ENCODE measurements at places on chromosomes 2 and 18.
A peak's percentile ranks its signal among the peaks of the same experiment; 100 is the strongest.

- DNase-seq, result no peak
These were observed 45.3 kb downstream of the SCTR start for GRCh38 chr2:119478978-119479295.

DNA sequence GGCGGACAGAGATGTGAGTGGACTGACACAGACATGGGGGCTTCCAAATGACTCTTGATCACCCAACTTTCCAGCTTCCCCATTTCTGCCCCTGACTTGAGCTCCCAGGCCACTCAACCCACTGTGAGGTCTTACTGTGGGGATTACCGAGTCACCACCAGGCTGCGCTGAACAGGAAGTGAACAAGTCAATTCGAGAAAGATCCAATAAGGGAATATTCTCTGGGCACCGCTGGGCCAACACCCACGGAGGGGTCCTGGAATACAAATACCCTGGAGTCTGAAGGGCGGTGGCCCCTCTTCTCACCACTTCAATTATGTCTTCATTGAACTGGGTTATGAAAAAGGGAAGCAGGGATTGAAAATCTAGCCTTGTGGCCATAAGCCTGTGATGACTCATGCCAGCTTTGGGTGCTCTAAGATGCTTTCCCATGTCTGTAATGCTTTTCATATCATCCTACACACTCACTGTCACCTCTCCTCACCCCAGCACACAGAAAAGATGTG, 37.7 kb downstream of the BCL11A start:
- peak; percentile 95 for DNase-seq

GRCh38 chr2:158753641-158754611, 41.2 kb upstream of the DAPL1 start:
- DNase-seq, result peak; percentile 86

DNA sequence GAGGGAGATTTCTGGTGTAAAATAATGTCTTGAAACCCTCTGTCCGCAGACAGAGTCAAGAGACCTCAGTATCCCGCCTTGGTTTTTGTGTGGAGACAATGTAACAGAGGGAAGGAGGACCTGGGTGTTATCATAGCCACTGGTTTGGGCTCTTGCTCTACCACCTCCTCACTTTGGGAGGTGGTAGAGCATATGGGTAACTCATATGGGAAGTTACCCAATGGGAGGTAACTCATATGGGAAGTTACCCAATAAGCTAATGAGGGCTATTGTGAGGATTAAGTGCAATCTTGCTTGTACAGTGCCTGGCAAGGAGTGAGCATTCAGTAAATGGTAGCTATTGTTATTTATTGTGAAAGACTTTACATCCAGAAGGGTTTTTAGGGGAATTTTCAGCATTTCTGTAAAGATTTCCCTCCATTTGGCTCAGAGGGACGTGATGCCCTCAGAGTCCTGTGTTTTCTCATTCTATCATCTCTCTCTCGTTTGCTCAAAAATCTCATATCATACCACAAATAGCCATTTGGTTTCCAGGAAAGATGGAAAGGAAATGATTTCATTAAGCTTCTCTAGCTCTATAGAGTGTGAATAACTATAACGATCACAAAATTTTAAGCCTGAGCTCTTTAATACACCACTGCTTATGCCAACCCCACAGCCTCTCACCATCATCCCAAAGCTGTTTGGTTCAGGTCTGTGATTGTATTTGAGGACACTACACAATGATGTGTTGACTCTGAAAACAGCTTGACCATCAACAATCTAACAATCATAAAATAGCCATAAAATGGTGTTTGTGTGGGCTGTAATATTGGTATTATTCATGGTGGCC, 307.7 kb downstream of the STK39 start:
- no peak for DNase-seq

GRCh38 chr2:44942304-44943030, 965 bp downstream of the SIX3 start:
- no peak for DNase-seq

- peak; percentile 92 for DNase-seq
These were observed 1.1 kb upstream of the PGAP1 start for GRCh38 chr2:196927376-196928225.

- DNase-seq, result no peak
These were observed 25.3 kb downstream of the SFTPB start for GRCh38 chr2:85642725-85643124.

DNA sequence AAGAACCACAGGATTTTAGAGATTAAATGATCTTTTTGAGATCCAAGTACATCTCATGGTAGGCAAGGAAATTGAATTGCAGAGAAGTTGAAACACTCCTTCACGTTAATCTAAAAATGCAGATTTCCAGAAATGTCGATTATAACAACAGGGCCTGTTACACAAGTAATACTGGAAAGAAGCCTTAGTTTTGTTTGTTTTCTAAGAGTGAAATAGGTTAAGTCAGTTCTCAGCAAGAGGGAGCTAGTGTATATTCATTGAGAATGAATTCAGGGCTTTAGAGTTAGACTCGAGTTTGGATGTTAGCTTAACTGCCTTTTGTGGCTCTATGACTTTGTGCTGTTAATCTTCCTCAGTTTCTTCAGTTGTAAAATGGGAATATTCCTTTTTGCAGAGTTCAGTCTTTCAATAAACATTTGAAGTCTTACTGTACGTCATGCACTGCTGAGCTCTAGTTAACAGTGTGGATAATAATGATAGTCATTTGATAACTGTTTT, 926 bp downstream of the NDUFV2 start:
- DNase-seq, result peak; percentile 56

DNA sequence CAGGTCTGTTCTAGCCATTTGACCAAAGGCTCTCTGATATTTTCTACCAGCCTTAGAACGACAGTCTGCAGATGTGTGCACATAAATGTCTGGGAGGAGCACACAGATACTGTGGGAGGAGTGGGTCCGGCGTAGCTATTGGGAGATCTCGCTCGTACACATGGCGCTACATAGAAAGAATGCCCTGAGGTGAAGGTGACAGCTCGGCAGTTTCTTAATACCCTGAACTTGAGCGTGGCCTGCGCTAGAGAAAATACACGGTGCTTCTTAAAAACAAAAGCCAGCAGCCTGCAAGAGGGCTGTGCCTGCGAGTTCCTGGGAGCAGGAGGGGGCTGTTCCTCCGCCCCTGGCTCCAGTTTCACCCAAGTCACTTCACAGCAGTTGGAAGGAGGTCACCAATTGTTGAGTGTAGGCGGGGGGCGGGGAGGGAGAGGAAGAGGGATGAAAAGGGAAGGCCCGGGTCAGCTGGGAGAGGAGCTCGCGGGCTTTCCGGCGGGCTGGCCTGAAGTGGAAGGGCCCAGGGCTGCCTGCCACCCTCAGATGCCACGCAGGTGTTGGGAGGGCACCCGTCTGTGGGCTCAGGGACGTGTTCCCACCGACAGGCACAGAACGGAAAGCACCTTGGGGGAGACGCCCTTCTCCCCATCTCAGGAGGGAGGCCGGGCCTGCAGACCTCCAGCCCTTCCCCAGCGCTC, 124.7 kb upstream of the ZNF516 start:
- peak; percentile 82 for DNase-seq

DNA sequence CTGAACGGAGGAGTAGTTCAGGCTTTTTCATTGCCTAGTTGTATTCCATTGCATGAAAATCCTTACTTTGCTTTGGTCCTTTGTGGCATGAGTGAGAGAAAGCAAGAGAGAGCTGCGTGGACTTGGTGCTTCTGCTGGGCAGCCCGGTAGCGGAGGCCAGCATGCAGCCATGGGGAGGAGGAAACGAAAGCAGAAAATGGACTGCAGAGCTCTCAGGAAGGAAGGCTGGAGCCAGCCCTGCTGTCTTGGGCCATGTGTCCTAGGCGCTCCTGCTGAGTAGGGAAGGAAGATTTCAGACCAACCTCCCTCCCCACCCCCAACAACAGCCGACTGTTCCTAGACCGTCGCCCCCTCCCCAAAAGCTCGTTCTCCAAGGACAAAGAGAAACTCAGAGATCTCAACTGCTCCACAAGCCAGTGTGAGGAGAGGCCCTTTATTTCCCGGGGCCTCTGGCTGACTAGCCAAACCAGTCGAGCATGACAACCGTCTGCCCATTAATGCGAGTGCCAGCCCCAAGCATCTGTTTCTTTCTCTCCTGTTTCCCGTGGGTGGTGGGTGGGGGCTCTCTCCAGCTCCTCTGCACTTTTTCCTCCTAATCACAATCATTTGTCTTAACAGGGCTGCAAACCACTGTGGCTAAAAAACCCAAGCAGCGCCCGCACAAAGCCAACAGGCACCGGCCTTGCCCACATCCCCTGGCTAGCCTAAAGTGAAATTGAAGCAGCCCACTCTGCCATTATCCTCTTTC, 66.8 kb upstream of the FZD7 start:
- no peak for DNase-seq

- peak; percentile 79 for DNase-seq
These were observed 173.0 kb upstream of the REV1 start for GRCh38 chr2:99662761-99663341.

- peak; percentile 69 for DNase-seq
These were observed 87.0 kb downstream of the SPP2 start for GRCh38 chr2:234137400-234138014.

DNA sequence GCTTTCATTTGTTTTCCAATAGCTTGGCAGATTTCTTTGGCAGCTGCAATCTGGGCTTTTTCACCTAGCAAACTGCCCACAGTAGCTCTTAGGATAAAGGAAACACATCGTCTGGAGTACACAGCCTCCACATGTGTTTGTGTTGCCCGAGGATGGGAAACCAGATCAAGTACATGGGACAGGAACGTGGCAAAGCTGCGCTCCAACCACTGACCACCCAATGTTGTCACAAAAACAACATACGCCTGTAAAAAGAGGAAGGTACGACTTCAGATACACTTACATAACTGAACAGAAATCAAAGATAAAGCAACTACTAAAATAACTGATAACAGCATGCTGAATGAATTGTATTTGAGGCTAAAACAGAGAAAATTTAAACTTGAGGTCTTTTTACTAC, 15.5 kb downstream of the HEATR5B start:
- no peak for DNase-seq

DNA sequence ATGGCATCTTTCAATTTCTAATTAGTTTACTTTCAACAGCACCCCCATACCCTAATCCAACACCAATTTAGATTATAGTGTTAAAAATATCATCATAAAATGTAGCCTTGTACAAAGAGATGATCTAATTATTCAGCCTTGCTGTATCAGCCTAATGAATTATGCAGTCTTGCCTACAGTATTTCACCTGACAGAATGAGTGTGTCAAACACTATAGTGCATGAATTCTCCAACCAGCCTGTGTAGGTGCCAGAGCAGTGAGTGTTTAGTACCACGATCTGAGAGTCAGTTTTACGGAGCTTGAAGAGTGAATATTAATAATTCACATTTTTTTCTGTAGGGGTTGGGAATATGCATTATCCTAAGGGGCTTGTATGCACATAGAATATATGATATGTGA, 411.6 kb upstream of the SLC14A2 start:
- DNase-seq, result no peak

GRCh38 chr2:73156539-73157124, 43.9 kb upstream of the RAB11FIP5 start:
- peak; percentile 73 for DNase-seq

GRCh38 chr2:128302011-128302743, 16.5 kb downstream of the HS6ST1 start:
- no peak for DNase-seq

DNA sequence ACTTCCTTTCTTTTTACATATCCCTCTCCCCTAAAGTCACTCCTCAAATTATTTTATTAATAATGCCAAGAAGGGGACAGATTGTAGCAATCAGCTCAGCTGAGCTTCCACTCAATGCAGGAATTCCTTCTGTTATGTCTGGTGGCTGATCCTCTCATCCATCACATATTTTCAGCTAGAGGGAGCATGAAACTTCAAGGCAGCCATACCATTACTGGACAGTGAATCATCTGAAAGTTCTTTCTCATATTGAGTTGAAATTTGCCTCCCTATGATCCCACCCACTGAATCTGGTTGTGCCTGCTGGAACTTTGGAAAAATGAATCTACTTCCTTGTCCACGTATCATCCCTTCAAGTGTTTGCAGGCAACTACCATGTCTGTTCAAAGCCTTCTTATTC, 11.2 kb downstream of the ZNF385B start:
- DNase-seq, result peak; percentile 70

- peak; percentile 86 for DNase-seq
These were observed 252.6 kb upstream of the RASGRP3 start for GRCh38 chr2:33223856-33224255.

DNA sequence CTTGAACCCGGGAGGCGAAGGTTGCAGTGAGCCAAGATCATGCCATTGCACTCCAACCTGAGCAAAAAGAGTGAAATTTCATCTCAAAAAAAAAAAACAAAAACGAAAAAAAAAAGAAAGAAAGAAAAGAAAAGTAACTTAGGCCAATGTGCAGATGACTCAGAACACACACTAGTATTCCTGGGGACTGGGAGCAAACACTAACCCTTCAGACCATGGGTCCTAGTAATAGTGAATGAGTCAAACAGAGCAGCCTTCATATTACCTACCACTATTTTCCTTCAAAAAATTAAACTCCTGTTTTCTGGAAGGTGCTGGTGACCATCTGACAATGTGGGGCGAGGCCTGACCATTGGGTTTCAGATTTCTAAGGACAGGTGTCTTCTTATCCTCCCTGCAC, 253.4 kb downstream of the PIEZO2 start:
- no peak for DNase-seq

GRCh38 chr2:140998577-140998976, 1132.2 kb downstream of the LRP1B start:
- DNase-seq, result peak; percentile 40

GRCh38 chr2:54770211-54770610, 46.7 kb downstream of the EML6 start:
- DNase-seq, result no peak

DNA sequence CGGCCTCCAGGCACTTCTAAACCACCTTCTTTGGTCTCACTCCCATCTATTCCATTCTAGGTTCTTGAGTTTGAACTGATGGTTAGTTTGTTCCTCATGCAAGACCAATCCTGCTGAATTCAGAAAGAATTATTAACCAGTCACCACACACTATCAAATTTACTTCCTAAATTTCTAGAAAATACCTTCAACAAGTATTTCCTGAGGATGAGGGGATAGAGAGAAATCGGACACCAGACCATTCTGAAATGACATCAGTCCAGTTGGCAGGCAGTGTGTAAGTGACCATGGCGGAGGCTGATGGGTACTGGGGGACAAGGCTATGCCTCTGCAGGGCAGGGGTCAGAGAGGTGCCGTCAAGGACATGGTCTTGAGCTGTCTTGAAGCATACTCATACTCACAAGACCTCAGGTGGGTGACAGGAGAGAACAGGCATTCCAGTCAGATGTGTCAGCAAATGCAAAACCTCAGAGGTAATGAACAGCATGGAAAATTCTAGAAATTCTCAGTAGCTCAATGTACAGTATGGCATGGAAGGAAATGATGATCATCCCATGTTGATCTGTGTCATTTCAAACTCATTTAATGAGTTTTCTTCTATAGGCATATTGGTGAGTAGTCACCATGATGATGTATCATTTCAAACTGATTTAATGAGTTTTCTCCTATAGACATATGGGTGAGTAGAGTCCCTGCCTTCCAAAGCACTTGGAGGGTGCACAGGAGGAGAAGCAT, 119.6 kb downstream of the DDX1 start:
- DNase-seq, result no peak

DNA sequence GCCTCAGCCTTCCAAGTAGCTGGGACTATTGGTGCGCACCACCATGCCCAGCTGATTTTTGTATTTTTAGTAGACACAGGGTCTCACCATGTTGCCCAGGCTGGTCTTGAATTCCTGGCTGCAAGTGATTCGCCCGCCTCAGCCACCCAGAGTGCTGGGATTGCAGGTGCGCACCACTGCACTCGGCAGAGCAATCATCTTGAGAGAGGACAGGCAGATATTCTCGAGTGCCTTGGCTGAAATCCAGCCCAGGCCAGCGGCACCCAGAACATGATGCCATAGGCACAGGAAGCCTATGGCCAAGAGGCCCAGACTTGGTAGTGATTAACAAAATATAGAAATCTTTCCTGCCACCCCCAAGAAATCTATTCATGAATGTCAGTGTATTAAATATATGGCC, 58.0 kb upstream of the PEX13 start:
- DNase-seq, result no peak
